Activated T-helper 2 cell treated with anti-CD3 and anti-CD28 coated beads, Interferon-gamma antibody, Interleukin-2, Interleukin-4, amounts not matched to agents 10 μg/mL and 5 μg/mL and 100 μg/mL, durations not matched to agents 14 hours and 24 hours and 36 hours (primary cell): ENCODE measurements at places on chromosomes 5 and 9. TPM values are rescaled to one million over a fixed set of nuclear protein-coding genes. Genes with fewer than 3 reads are reported as not detected.

- DNase-seq = no peak
Observed at GRCh38 chr5:140150201-140150600, 24.5 kb downstream of the IGIP start.

DNA sequence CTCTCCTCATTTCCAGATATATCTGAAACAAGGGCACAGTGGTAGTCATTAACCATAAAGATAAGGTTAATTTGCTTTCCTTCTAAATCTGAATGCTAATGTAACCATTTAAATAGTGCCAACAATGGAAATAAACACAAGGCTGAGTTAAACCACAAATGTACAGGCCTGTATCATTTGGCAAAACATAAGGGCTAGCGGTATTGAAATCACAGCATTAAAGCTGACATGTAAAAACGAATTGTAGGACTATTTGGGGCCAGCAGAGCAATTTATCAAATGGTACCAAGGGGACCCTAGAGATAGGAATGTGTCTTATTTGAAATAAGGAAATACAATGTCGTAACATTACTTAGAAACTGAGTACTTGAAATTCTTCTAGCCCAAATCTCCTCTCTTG is 247.5 kb upstream of the RPS23 start:
- no peak for DNase-seq

DNA sequence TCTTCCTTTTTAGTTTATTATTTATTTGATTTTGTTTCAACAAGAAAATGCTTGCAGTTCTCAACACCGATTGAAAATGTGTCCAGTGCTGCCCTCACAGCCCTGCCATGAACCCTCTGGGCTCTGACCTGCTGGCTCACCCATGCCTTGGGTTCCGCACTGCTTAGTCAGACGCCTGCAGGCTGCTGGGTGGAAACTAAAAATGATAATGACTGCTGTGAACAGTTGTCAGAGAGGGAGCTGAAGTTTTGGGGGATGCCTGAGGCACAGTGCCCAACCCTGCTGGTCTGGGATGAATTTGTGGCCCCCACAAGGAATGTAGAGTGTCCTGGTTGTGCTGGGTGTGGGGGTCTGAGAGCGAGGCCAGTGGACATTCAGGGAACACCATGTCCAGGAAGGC is 22.2 kb upstream of the CFAP157 start:
- DNase-seq = no peak

- DNase-seq = no peak
Observed at GRCh38 chr5:28468166-28468565, 1429.8 kb upstream of the CDH9 start.

- no peak for DNase-seq
Observed at GRCh38 chr5:24916863-24917262, 272.1 kb upstream of the CDH10 start.

The CFAP157 gene
- total RNA-seq = 0.18 TPM in 1 of 2 replicates, not detected in the other

DNA sequence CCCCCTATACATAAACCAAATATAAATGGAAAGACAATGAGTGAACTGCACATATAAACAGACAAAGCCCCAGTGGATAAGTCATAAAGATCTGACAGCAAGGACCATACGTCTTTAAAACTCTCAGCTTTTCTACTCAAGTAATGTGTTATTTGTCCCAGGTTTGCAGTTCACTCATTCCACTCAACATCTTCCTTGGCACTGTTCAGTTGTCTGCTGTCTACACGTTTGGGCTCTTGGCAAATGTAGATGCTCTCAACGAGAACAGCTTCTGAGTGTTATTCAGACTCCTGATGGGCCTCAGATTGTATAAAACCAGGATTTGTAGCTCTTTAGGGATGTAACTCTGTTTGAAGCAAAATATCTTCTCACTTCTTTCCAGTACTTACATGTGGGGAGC is 198.2 kb upstream of the SEMA6A start:
- no peak for DNase-seq

- DNase-seq = no peak
Observed at GRCh38 chr9:1606253-1606652, 408.9 kb upstream of the SMARCA2 start.

DNA sequence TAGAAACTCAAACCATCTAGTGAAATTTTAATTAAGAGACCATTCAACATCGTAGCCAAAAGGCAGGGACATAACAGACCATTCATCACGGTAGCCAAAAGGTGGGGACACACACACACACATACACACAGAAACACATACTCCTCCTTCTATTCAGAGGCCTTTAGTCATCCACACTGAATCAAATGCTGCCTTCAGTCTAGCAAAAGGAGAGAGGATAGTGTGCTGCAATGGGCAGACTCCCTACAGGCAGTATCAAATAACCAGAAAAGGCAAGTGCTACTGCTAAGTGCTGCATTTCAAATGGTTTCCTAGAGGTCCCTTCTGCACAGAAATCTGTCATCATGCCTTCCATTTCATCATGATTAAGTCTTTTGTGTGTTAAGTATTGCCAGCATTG is 303.9 kb downstream of the TRIM32 start:
- DNase-seq = no peak

GRCh38 chr9:103981912-103982311 is 112.2 kb upstream of the SMC2 start:
- no peak for DNase-seq

The NSUN2 gene
- total RNA-seq = 124 and 125 TPM in 2 replicates

The B4GALT7 gene
- total RNA-seq = 20.9 and 22.1 TPM in 2 replicates

GRCh38 chr9:124302921-124303320 is 45.2 kb downstream of the NEK6 start:
- no peak for DNase-seq

DNA sequence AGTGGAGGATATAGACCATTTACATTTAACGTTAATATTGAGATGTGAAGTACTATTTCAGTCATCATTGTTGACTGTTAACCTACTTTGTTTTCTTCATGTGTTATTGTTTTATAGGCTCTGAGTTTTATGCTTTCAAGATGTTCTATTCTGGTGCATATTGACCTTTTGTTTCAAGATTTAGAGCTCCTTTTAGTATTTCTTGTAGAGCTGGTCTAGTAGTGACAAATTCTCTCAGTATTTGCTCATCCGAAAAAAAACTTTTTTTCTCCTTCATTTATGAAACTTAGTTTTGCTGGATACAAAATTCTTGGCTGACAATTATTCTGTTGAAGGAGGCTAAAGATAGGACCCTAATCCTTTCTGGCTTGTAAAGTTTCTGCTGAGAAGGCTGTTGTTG is 91.3 kb downstream of the INVS start:
- DNase-seq = no peak

DNA sequence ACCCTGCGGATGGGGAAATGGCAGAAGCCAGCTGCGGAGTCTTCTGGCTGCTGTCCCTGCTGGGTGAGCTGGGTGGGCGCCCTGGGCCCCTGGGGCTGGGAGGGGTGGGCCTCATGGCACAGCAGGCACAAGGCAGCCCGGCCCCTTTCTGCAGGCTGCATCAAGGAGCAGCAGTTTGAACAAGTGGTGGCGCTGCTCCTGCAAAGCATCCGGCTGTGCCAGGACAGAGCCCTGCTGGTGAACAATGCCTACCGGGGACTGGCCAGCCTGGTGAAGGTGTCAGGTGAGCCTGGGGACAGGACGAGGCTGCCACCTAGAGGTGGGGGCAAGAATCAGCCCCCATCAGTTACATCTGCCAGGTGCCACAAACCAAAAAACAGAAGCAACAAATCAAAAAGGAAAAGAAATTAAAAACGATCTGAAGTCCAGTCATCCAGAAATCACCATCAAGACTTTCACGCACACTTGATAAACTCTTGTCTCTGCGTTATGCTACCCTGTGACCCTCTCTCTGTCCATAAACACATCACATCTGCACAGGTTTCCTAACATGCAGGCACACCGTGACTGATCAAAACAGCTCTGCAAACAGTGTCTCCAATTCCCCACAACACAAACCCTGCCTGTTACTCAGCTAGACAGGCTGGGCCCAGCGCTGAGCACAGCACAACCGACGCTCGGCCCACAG is 13.9 kb downstream of the REXO4 start:
- peak; percentile 27 for DNase-seq

DNA sequence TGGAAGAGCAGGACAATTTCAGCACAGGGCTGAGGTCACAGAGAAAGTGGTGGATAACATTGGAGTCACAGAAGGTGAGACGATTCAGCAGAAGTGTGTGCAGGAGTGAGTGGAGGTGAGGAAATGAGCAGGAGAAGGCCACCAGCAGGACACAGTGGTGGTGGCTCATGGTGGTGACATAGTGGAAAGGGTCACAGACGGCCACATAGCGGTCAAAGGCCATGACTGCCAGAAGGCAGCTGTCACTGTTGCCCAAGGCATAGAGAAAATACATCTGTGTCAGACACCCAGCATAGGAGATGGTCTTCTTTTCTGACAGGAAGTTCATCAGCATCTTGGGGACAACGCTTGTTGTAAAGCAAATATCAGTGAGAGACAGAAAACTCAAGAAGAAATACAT is 15.0 kb downstream of the OR1N2 start:
- DNase-seq = no peak

The INSL4 gene
- total RNA-seq = not detected in 2 replicates

The SNCAIP gene
- not detected in 2 replicates for total RNA-seq

The POLK gene
- total RNA-seq = 41.4 and 42.6 TPM in 2 replicates

- DNase-seq = no peak
Observed at GRCh38 chr5:157689942-157690689, 18.8 kb downstream of the C5orf52 start.

- DNase-seq = no peak
Observed at GRCh38 chr5:126274763-126275125, 148.5 kb upstream of the GRAMD2B start.

DNA sequence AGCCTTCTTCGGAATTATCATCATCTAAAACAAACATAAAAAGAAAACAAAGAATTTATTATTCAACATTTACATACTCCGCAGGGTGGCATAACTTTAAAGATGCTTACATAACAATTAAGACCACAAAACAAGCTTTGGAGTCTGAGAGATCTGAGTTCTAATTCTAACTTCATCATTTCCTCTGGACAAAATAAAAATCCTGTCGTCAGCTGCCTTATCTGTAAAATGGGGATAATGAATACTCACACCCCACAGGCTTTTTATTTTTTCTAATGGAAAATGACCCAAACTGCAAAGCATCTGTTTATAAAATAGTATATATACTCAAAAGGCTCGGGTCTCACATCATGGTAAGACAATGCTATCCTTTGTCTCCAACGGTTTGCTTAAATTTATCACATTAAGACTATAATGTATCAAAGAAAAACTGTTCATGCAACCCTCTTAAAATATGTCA is 4.3 kb downstream of the ARRDC3 start:
- DNase-seq = no peak
